ENCODE measurements at places on chromosomes 3 and 15.

- DNase-seq = no peak
These were observed 160.5 kb upstream of the C2CD4B start for GRCh38 chr15:62325597-62325996.

- no peak for DNase-seq
These were observed 47.5 kb upstream of the POLG start for GRCh38 chr15:89381888-89382686.

DNA sequence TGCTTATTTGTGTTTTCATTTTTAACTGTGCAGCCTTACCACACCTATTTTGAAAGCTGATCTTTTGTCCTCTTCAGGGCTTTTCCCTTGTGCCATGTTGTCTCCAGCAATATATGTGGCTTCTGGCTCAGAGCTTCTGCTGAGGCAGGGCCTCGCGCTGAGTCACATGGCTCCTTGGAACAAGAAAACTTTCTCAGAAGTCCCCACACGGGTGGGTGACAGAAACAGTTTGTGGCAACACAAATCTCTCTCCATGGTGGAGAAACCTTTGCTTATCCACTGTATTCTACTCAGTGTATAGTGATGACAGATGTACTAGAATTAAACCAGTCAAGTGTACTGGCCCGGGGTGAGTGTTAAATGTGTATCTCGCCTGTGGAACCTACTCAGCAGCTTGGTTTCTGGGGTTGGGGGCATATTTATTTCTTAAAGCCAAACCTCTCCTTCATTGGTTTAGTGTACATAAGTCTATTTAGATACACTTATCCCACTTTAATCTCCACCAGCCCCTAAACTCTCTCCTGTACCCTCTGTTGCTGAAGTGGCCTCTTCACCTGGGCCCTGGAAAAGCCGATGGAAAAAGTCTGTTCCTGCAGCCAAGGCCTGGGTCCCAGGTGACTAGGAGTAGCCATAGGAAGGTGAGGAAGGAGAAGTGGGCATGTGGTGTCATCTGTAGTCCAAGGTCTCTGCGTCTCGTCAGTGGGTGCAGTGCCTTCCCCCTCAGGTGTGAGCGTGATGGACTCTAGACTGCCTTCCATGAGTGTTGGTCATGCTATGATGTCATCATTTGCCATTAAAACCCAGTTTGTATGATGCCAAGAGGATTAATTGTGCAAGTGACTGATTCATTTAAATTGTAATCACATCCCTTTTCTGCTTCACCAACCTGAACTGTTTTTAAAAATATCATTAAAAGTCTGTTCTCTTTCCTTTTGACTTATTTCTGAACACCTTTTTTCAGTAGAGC lies 3.2 kb upstream of the FBXL22 start:
- no peak for DNase-seq

GRCh38 chr15:42267286-42267685 lies 5.7 kb upstream of the GANC start:
- no peak for DNase-seq

GRCh38 chr3:42188376-42188775 lies 77.6 kb downstream of the CCK start:
- DNase-seq = no peak

- DNase-seq = no peak
These were observed 54.7 kb upstream of the TP63 start for GRCh38 chr3:189576486-189576885.

DNA sequence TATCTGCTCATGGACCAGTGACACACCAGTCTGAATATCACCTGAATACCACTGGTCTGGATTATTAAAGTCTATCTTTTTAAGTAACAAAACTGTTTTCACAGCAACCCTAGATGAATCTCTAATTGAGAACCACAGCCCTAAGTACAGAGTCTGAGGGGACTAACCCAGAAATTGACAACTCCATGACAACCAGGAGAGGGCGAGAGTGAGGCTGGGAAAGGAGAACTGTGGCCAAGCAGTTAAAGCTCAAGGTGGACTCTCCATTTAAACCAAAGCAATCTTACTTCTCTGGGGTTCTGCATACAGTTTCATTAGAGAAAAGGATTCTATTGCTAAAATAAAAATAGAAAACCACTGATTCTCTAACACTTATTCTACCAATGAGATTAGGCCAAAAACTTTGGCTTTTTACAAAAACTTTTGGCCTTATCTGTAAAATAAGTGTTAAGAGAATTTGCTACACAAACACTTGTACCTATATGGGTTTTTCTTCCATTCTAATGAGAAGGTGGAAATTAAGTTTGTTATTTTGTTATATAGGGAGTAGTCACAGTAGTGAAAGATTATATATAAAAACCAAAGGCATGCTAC lies 11.4 kb downstream of the NEK10 start:
- peak; percentile 6 for DNase-seq

GRCh38 chr3:175593331-175593730 lies 734.2 kb downstream of the NAALADL2 start:
- DNase-seq = no peak

GRCh38 chr3:31772272-31772671 lies 208.8 kb downstream of the OSBPL10 start:
- DNase-seq = no peak

- DNase-seq = no peak
These were observed 67.3 kb downstream of the HMCES start for GRCh38 chr3:129345971-129346370.

- no peak for DNase-seq
These were observed 3.4 kb downstream of the DUOXA2 start for GRCh38 chr15:45117308-45118130.

GRCh38 chr3:195860456-195860855 lies 47.9 kb downstream of the TNK2 start:
- DNase-seq = no peak

DNA sequence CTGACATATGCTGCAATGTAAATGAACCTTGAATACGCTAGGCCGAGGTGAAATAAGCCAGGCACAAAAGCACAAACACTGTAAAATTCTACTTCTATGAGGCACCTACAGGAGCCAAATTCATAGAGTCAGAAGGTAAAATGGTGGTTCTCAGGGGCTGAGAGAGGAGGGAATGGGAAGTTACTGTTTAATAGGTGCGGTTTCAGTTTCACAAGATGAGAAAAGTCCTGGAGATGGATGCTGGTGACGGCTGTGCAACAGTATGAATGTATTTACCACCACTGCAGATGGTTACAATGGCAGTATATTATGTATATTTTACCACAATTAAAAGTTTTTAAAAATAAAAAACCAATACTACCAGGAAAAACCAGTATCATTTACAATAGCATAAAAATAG lies 4.0 kb downstream of the TNK2 start:
- no peak for DNase-seq

GRCh38 chr3:161156936-161157335 lies 51.8 kb upstream of the B3GALNT1 start:
- no peak for DNase-seq

GRCh38 chr15:60184579-60184978 lies 180.5 kb downstream of the FOXB1 start:
- DNase-seq = no peak

- DNase-seq = peak; percentile 1
These were observed 519.0 kb upstream of the PROK2 start for GRCh38 chr3:72303926-72304325.

DNA sequence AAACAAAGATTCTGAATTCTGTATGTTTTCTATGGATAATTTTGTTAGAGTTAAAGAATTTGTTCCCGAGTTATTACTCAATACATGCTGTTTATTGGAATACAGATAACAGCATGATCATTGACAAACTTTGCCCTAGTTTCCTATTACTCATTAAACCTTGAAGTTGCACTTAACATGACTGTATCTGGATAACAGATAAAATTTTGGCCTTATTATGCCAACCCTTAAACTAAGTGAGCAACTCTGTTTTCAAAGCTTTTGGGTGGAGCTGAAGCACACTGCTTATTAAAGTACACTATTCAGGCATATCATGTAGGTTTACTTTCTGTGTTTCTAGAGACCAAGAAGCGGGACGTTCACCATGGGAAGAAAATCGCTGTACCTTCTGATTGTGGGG lies at the start of gene AADAC:
Gene AADAC, plus strand, starts transcription at position 318 of the 400 bp plus-strand sequence. Its CDS starts 47 bp downstream, at position 365.
- DNase-seq = no peak

- no peak for DNase-seq
These were observed 25.7 kb downstream of the PCOLCE2 start for GRCh38 chr3:142863010-142863817.

GRCh38 chr3:9422712-9423424 lies 25.5 kb downstream of the SETD5 start:
- DNase-seq = peak; percentile 87

GRCh38 chr3:128293930-128294329 lies 140.6 kb downstream of the EEFSEC start:
- no peak for DNase-seq

DNA sequence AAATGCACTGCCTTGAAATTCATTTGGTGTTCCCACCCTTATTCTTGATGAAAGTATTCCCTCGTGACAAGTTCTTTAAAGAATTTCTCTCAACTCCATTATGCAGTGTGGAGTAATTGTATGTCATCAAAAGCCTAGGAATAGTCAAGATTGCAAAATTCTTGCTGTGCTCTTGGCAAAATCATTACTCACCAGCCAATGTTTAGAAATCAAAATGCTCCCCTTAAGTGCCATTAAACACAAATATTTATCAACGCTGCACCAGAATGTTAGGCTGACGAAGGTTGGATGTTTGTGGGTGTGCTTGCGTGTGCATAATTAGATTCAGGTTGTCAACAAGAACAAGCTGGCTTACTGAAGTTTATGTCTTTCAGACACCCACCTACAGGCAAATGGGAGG lies 40.5 kb downstream of the SST start:
- no peak for DNase-seq

- peak; percentile 20 for DNase-seq
These were observed 1.9 kb downstream of the SCAPER start for GRCh38 chr15:76903251-76903681.

DNA sequence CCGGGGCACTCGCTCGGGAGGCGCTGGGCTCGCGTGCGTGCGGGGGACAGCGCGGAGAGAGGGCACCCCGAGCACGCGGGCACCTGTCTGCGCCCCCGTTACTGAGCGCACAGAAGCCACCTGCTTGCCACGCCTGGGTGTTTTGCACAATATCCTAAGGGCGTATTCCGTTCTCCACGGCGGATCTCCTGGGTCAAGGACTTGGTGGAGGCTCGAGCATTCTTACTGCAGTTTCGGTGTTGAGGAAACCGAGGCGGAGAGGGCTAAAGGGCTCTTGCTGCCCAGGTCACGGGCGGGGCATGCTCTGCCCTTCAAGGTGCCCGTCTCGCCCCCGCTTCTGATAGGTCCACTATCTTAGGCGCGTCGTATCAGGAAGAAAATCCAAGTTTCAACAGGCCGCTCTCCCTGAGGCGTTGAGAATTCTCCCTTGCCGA lies 526 bp downstream of the GPD1L start:
- no peak for DNase-seq

GRCh38 chr3:55538158-55538557 lies 51.1 kb upstream of the WNT5A start:
- no peak for DNase-seq

DNA sequence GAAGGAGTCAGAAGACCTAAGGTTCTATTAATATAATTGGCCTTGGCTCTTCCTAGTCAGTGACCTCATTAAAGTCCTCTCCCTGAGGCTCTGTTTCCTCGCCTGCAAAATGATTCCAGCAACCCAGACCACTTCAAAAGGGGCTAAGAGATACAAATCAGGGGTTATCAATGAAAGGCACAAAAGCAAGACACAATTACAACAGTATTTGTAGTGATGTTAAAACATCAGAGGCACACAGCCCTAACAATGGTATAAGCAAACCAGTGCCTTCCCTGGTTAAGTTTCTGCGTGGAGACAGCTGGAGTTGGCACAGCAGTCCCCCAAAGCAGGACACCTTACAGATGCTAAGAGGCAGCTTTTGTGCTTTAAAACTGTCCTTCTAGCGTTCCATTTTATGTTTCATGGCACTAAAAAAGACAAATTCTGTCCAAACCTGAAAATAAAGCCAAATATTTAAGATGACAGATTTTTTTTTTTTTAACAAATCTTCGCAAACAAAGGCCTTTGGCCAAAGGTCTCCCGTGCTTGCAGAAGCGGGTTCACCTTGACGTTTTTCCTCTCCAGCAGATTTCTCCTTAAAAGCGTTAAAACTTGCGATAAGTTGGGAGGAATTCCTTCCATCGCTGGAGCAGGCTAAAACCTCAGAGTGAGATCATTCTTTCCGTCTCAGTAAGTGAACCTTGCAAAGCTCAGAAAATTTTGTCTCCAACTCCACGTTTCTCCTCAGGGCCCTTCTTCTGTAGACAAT lies 999 bp downstream of the ZNF280D start:
- peak; percentile 52 for DNase-seq

- no peak for DNase-seq
These were observed 37.4 kb upstream of the CCDC174 start for GRCh38 chr3:14614189-14614588.

DNA sequence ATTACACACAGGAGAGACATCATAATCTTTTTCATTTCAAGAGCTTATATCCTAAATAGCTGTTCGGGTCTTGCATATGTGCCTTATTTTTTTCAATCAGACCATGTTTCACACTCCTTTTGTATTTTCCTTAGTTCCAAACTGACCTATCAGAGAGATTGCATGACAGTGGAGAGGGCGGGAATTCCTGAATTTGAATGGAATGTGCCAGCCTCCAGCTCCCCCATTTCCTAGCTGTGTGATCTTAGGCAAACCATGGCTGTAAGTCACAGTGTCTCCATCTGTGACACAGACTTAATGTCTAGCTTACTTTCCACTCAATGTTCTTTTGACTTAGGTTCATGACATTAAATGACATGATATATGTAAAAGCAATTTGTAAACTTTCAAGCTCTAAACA lies 62.0 kb upstream of the CSTA start:
- no peak for DNase-seq

DNA sequence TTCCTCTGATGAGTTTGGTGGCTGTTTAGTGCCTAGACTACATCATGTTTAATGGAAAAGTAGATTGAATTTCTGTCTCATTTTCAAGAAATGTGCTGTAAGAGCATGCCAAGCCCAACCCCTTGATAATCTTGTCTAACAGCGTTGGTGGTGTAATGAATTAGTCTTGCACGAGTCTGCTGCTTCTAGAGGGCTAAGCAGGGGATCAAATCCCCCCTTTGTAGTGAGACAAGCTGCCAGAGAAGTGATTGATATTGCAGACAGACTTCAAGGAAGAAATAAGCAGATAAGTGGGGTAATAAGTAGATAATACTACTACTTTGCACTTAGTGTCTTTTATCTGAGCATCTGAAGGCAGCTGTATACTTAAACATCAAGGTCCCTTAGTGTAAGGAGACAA lies 141.4 kb downstream of the TP63 start:
- DNase-seq = no peak

GRCh38 chr15:84608707-84609284 lies 8.0 kb downstream of the ZSCAN2 start:
- no peak for DNase-seq
